Temporal lobe (tissue), 4 donors: ENCODE measurements at places on chromosomes 1 and 21. TPM values are rescaled to one million over a fixed set of nuclear protein-coding genes. Genes with fewer than 3 reads are reported as not detected.

S100A14 gene
- 0.25 TPM for total RNA-seq

FCRLA gene
- 0.49 TPM for total RNA-seq

GPATCH2 gene
- total RNA-seq: 18.4 TPM

LCE1C gene
- not detected for total RNA-seq
